ENCODE measurements at places on chromosomes 13 and 19. TPM values are rescaled to one million over a fixed set of nuclear protein-coding genes. Genes with fewer than 3 reads are reported as not detected.

DNA sequence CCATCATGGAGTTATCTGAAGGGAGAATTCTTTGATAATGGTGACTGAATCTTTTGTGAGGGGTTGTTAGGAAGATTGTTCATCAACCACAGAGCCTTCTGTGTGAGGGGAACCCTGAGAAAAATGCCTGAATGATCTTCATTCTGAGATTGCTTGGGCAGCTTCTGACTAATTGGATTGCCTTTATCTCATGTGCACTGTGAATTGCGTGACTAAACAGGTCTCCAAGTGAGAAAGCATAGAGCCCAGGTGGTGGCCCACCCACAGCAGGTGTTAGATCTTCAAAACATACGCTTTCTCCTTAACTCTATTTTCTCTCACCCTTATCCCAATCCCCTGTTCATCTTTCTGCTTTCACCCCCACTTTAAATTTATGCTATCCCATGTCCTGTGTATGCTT lies 58.3 kb downstream of the DOCK9 start:
- no peak for DNase-seq

GRCh38 chr13:20911037-20911436 lies 8.5 kb upstream of the XPO4 start:
- no peak for DNase-seq

The ANKLE1 gene
- polyA plus RNA-seq = 0.12 TPM

DNA sequence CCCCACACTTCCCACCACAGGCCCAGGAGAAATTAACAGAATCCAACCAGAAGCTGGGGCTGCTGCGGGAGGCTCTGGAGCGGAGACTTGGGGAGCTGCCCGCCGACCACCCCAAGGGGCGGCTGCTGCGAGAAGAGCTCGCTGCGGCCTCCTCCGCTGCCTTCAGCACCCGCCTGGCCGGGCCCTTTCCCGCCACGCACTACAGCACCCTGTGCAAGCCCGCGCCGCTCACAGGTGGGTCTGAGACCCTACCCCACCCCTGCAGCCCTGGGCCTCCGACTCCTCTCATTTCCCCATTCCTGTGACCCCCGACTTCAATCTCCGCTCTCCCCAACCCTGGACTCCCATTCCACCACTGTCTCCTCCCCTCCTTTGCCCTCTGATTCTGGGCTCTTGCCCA lies 17.8 kb downstream of the PKN1 start:
- no peak for DNase-seq

- no peak for DNase-seq
These were observed 28.4 kb upstream of the ATP12A start for GRCh38 chr13:24651718-24652345.

Measured in ovary (tissue), 10 donors.